Daoy (cell line): ENCODE measurements at places on chromosomes 2 and 18. TPM values are rescaled to one million over a fixed set of nuclear protein-coding genes. Genes with fewer than 3 reads are reported as not detected.

CENPA gene
- total RNA-seq, result 25.3 and 27.9 TPM in 2 replicates

SERPINB4 gene
- total RNA-seq, result not detected in 2 replicates

TGIF1 gene
- 48.0 and 83.6 TPM in 2 replicates for total RNA-seq

- DNase-seq, result peak; percentile 92
Observed at GRCh38 chr18:79484661-79485621, 89.2 kb downstream of the NFATC1 start.
